ENCODE measurements at places on chromosomes 3 and 15.

DNA sequence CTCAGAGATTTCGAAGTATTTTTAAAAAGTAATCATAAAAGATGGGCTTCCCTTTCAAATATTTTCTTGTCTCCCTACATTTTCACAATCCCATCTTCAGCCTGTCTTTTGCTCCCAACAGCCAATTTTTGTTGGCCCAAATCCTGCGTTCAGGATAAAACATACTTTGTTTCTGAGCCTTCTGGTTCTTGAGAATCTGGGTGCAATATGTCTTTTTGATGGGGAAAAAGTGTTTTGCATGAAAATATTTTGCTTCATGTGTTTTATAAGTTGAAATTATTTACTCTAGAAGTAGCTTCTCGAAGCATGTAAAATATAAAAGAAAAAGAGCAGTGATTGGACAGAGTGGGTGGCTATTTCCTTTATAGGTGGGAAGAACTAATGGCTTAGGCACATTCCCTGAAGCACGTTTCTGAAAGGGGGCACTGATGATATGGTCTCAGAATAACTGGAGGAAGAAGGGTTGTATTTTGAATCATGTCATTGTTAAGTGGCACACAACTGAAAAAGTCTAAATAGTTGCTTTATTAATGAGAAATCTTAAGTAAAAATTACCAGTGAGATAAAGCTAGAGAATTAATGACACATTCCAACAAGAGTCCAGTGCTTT lies 3.9 kb downstream of the UNC13C start:
- DNase-seq, result no peak

- no peak for DNase-seq
These were observed 755.1 kb downstream of the ROBO2 start for GRCh38 chr3:77795013-77795412.

- no peak for DNase-seq
These were observed 43.2 kb downstream of the FGF12 start for GRCh38 chr3:192684151-192684550.

DNA sequence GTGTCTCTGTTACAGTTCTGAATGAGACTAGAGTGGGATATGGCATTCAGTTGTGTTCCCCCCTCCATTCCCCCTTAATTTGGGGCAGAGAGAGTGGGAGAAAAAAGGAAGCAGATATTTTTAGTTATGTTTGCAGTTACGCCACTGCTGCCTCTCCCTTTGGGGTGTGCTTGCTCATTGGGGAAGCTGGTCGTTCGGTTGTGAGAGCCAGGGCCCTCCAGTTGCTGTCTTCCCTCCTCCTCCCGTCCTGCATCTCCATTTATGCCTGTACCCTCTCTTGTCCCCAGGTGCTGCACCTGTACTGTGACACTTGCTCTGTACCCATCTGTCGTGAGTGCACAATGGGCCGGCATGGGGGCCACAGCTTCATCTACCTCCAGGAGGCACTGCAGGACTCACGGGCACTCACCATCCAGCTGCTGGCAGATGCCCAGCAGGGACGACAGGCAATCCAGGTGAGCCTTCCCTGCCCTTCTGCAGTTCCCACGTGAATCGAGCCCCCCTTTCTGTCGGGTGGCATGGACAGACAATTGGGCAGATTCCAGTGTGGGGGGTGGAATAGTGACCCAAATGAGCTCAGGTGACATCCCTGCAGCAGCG lies 55.8 kb downstream of the TRIM71 start:
- DNase-seq, result no peak

DNA sequence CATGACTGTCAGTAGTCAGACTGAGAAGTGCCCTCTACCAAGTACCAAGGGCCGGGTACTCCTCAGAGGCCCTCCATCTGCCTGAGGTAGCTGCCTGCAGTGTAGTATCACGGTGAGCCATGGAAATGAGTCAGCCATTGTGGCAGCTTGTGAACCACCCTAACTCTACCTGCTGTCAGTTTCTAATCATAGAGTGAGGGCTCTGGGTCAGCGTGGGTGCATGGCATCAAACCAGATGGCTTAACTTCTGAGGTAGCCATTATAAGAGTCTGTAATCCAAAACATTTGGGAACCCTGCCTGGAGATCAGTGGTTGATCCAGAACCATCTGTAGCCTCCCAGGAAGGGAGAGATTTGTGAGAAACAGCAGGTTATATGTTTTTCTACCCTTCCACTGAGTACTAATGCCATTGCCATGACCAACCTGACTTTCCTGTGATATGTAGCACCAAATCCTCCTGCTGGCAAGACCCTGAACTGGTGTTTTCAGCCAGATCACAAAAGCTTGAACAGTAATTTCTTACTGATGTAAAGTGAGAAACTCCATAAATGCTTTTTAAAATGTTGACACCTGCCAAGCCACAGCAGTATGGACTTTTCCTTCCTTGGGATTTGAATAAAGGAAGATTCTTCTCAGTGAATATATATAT lies 38.9 kb downstream of the ABHD2 start:
- no peak for DNase-seq

GRCh38 chr3:27544372-27544865 lies 60.2 kb upstream of the SLC4A7 start:
- no peak for DNase-seq
